ENCODE measurements at places on chromosomes 7 and 10.

DNA sequence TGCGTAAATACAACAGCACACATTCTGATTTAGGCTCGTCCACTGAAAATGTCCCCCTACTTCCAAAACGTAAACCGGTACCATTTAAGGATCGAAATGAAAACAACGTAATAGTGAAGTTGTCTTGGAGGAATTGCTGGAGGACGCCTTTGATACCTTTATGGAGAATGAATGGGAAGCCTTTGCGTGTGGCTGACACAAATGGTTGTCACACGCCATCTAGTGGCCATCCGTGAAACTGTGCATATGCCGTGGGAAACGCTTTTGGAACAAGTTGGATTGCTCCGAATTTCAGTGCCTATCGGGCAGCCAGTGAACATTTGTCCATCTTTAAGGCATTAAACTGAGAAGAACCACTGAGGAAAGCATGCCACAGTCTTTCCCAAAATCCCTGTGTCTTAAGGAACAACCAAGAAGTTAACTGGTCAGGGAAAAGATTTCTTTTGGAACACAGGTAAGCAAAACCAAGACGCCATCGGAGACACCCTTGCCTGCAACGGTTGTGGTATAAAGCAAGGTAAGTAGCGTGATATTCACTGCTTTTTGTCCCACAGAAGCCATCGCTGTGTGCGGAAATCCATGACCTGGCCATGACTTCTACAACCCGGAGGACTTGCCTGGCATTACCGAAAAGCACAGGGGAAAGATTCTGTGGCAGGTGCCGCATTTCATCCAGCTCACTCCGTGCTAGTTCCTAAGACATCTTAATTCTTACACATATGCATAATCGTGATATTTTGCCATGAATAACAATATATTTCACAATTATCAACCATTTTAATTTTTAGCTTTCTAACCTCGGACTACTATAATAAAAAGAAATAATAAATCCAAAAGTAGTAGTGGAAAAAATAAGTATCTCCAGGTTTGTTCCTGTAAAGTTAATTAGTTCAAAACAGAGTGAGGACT, 100.6 kb downstream of the FAM204A start:
- H3K27me3 ChIP-seq = no peaks in the 10 kb centered on the region
- no peak overlapping the region for H3K27ac ChIP-seq
- no peaks in the 10 kb centered on the region for H3K36me3 ChIP-seq
- peak; percentile 67 for DNase-seq
- H3K4me1 ChIP-seq = no peaks in the 10 kb centered on the region
- H3K4me3 ChIP-seq = peak overlapping the region; percentile 7

DNA sequence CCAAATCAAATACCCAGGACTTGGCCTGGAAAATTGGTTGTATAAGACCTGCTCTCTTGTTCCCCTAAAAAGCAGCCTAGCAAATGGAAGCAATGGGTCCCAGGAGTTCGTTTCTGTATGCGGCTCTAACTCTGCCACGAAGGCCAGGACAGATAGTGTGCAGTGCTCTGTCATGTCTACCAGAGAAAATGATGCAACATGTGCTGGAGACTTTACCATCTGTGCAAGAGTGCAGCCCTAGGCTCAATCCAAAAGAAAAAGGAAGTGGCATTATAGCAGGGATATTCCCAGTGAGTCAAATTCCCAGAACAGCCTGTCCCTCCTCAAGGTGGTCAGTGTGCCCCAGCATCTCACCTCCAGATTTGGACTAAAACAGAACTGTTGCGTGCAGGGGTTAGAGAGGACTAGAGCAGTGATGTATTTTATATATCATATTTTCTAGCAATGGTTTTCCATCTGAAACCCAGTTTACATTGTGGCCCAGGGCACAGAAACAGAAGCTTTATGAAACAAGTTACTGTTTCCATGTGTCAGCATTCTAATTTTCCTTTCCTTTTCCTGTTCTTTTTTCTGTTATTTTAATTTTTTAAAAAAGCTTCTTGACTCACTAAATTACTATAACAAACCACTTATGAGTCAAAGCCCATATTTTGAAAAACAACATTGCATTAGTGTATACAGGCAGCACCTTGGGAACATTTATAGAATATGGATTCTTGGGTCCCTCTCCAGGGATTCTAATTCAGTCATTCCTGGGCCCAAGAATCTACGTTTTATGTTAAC, 311.2 kb downstream of the RNLS start:
- DNase-seq = peak; percentile 32
- H3K36me3 ChIP-seq = no peaks in the 10 kb centered on the region

DNA sequence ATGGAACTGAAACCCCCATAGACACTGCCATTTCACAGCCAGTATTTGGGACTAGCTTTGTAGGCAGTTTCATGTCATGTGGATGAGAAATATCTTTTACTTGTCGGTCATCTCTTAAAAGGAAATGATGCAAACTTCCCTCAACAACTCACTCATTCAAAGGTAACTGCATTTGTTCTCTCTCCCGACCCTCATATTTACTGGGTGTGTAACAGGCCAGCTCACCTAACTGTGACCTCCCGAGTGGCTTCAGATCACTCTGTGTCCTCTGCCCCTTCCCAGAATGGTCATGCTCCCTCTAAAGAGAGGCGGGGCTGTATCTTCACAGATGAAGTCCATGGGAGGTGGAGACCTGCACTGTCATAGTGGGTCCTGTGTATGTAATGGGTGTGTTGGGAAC, 14.7 kb downstream of the LRRC18 start:
- no peak for DNase-seq
- H3K36me3 ChIP-seq = no peaks in the 10 kb centered on the region
- H3K27ac ChIP-seq = no peak overlapping the region
- no peaks in the 10 kb centered on the region for H3K4me1 ChIP-seq

DNA sequence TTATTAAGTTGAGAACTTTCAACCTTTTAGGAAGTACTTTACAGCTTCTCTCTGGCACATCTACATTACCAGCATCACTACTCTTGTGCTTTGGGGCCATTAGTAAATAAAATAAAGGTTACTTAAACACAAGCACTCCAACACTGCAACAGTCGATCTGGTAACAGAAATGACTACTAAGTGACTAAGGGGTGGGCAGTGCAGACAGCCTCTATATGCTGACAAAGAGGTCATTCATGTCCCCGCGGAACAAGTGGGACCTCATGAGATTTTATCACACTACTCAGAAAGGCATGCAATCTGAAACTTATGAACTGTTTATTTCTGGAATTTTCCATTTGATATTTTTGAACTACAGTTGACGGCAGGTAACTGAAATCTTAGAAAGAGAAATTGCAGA, 111.3 kb upstream of the DNAJB12 start:
- H3K27me3 ChIP-seq = no peaks in the 10 kb centered on the region
- no peak overlapping the region for H3K4me3 ChIP-seq
- no peak overlapping the region for H3K27ac ChIP-seq
- no peaks in the 10 kb centered on the region for H3K4me1 ChIP-seq
- H3K36me3 ChIP-seq = no peaks in the 10 kb centered on the region
- DNase-seq = no peak

DNA sequence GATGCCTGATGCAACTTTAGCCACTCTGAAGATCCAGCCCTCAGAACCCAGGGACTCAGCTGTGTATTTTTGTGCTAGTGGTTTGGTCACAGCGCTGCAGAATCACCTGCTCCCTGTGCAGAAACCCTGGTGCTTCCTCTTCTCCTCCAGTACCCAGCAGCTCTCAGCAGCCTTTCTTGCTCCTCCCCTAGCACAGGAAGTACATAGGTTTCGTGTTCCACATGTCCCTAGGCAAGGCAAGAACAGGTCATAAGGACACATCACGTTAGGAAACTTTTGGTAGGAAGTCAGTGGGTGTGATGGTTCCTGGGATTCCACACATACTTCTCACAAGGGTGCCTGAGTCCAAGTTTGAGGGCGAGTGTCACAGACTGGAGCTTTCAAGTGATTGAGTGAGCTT, 167.9 kb upstream of the PRSS1 start:
- no peaks in the 10 kb centered on the region for H3K27me3 ChIP-seq
- H3K27ac ChIP-seq = peak overlapping the region; percentile 52
- H3K36me3 ChIP-seq = no peaks in the 10 kb centered on the region
- peaks cover 29% of the 10 kb centered on the region for H3K4me1 ChIP-seq

GRCh38 chr7:130941322-130942210, 207.6 kb upstream of the KLF14 start:
- no peak for DNase-seq
- no peak overlapping the region for H3K27ac ChIP-seq
- H3K4me3 ChIP-seq = no peak overlapping the region
- no peaks in the 10 kb centered on the region for H3K27me3 ChIP-seq
- H3K4me1 ChIP-seq = peaks cover 5% of the 10 kb centered on the region
- no peaks in the 10 kb centered on the region for H3K36me3 ChIP-seq

GRCh38 chr10:85916286-85916685, 450.3 kb downstream of the GRID1 start:
- no peaks in the 10 kb centered on the region for H3K36me3 ChIP-seq
- no peaks in the 10 kb centered on the region for H3K27me3 ChIP-seq
- no peak overlapping the region for H3K4me3 ChIP-seq
- H3K27ac ChIP-seq = no peak overlapping the region
- H3K4me1 ChIP-seq = no peaks in the 10 kb centered on the region
- no peak for DNase-seq

- H3K4me1 ChIP-seq = no peaks in the 10 kb centered on the region
- no peak overlapping the region for H3K27ac ChIP-seq
- H3K4me3 ChIP-seq = no peak overlapping the region
- peaks cover 20% of the 10 kb centered on the region for H3K36me3 ChIP-seq
- H3K27me3 ChIP-seq = no peaks in the 10 kb centered on the region
Measured at GRCh38 chr10:61912981-61913380, 11.5 kb downstream of the ARID5B start.

DNA sequence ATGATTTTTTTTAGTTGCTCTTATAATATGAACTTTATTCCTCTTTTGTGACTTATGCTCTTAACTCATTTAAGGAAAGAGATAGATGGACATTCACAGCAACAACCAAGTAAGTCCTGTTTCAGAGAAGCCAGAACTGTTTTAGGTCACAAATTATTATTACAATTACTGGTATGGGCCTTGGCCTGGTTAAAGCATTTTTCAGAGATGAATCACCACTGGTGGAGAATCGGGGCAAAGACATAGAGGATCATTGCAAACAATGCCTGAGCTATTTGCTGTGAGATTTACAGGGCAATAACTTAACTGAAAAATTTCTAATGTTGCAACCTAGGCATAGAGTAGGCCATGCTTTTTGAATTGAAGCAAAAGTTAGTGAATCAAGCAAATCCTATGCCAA, 138.0 kb upstream of the YAE1 start:
- no peaks in the 10 kb centered on the region for H3K27me3 ChIP-seq
- H3K4me1 ChIP-seq = no peaks in the 10 kb centered on the region
- no peak overlapping the region for H3K4me3 ChIP-seq
- H3K27ac ChIP-seq = no peak overlapping the region
- no peak for DNase-seq

DNA sequence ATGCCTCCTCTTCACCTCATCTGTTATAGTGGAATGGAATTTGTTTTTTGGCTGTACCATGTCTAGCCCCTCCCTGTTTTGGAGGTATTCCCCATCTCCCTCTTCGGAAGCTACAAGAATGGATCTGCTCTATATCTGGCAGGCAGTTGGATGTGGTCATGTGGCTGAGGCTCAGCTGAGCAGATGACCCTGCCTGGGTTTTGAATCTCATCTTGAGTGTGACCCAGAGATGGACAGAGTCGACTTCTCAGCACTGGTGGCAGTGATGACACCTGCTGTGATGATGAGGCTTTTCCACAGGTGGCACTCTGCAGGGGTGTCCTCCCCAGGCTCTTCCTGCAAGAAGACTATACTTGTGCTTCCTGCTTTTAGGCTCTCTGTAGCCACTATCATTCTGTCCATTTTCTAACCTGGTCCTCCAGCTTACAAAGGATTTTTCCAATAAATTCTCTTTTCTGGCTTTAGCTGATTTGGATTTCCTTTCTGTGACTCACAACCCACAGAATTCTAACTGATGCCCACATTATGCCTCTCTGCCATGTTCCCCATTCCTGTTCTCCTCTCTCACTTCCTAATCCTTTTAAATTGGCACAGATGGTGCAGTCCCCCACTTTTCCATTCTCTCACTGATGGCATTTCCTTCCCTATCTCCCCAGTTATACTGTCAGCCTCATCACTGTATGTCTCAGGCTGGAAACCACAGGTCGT, 7.5 kb upstream of the ARHGAP22 start:
- no peaks in the 10 kb centered on the region for H3K36me3 ChIP-seq
- peaks cover 39% of the 10 kb centered on the region for H3K4me1 ChIP-seq
- H3K27me3 ChIP-seq = no peaks in the 10 kb centered on the region
- DNase-seq = peak; percentile 16
- H3K4me3 ChIP-seq = no peak overlapping the region

GRCh38 chr7:150740053-150740452, 2.8 kb downstream of the GIMAP5 start:
- no peak overlapping the region for H3K27ac ChIP-seq
- no peaks in the 10 kb centered on the region for H3K27me3 ChIP-seq
- no peak for DNase-seq
- no peaks in the 10 kb centered on the region for H3K4me1 ChIP-seq

GRCh38 chr7:131032786-131033185, 294.9 kb upstream of the MKLN1 start:
- DNase-seq = no peak
- H3K27ac ChIP-seq = no peak overlapping the region
- H3K4me3 ChIP-seq = no peak overlapping the region
- H3K4me1 ChIP-seq = no peaks in the 10 kb centered on the region
- no peaks in the 10 kb centered on the region for H3K36me3 ChIP-seq

- H3K27ac ChIP-seq = no peak overlapping the region
- H3K27me3 ChIP-seq = no peaks in the 10 kb centered on the region
- no peak for DNase-seq
- H3K4me3 ChIP-seq = no peak overlapping the region
- H3K4me1 ChIP-seq = no peaks in the 10 kb centered on the region
Measured at GRCh38 chr7:23955145-23955544, 245.1 kb downstream of the STK31 start.

GRCh38 chr7:25303281-25304181, 75.2 kb upstream of the NPVF start:
- no peaks in the 10 kb centered on the region for H3K27me3 ChIP-seq
- no peaks in the 10 kb centered on the region for H3K4me1 ChIP-seq
- peak; percentile 17 for DNase-seq
- H3K36me3 ChIP-seq = no peaks in the 10 kb centered on the region
- no peak overlapping the region for H3K27ac ChIP-seq

- H3K27ac ChIP-seq = no peak overlapping the region
- H3K36me3 ChIP-seq = no peaks in the 10 kb centered on the region
- H3K27me3 ChIP-seq = no peaks in the 10 kb centered on the region
- DNase-seq = no peak
- no peak overlapping the region for H3K4me3 ChIP-seq
Measured at GRCh38 chr7:98362517-98362916, 38.4 kb downstream of the BAIAP2L1 start.

All from MM.1S (cell line).